ENCODE measurements at places on chromosomes 7 and 10.

- DNase-seq: no peak
Measured at GRCh38 chr7:155796381-155797261, 15.6 kb downstream of the SHH start.

- DNase-seq: no peak
Measured at GRCh38 chr10:86682675-86683074, 14.4 kb downstream of the LDB3 start.

- DNase-seq: no peak
Measured at GRCh38 chr10:116465546-116465945, 37.9 kb downstream of the PNLIPRP3 start.

DNA sequence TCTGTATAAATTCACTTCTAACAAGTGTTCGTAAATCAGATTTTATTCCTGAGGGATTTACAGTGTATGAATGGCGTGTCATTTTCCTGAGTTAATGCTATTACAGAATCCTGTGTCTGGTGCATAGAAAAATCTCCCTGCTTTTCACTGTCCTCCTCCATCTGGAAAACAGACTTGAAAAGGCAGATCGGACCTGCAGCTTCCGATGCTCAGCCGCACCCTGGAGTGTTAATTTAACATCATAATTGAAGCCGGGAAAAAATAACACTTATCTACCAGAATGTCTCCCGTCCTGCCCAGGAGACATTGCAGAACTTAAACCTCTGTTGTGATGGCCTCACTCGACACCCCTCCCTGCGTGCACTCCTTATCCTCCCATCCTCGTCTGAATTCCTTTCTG is 442.1 kb upstream of the FOXK1 start:
- DNase-seq: no peak

GRCh38 chr7:35571611-35572240 is 123.2 kb downstream of the HERPUD2 start:
- DNase-seq: no peak

Data from fibroblast of gingiva (primary cell).